Putamen (tissue), 1 donor: ENCODE measurements at places on chromosomes 4 and X.

DNA sequence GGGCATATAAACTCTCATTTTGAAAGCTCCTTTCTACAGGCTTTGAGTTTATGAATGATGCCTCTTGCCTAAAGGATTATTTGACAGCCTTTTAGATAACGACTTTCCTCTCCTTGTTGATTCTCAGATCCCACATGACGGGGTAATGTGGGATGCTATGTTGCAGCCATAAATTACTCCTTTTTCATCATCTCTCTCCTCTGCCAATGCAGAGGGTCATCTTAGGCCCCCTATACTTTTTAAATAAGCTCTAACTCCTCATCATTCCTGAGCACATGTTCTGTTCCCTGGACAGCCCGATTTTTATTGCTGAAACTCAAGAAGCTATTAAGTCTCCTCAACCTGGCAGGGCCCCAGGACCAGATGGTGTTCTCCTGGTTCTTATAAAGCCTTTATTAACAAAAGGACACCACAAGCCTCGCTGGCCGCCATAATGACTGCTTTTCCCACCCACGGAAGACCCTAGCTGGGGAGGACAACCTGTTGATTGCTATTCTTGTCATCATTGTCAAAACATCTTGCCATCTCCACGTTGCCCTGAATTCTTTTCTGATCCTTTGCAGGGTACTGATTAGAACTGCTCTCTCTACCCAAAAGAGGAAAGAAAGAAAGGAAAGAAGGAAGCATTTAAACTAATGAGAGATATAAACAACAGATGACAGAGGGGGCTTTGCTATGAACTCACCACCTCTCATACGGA is 150.7 kb downstream of the DHX15 start:
- no peak for DNase-seq

- no peak for DNase-seq
Measured at GRCh38 chrX:150543230-150544155, 24.9 kb upstream of the MTM1 start.

DNA sequence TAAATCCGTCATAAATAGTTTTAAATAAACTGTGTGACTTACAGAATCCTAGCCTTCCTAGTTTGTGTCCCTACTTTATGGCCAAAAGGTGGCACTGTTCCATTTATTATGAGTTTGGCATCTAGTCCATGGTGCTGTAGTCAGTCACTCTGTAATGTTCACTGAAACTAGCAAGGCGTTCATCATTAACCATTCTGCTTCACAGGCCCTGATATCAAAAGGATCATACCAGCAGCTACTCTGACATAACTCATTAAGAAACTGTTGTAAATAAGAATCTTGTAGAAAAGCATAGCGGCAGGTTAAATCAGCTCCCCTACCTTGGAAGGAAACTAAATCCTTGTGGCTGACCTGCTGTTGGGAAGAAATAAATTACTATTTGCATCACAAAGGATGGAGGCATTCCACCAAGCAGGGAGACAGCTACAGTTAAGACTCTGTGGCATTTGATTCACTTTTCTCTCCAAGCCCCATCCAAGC is 919.6 kb upstream of the DIAPH2 start:
- peak; percentile 10 for DNase-seq

DNA sequence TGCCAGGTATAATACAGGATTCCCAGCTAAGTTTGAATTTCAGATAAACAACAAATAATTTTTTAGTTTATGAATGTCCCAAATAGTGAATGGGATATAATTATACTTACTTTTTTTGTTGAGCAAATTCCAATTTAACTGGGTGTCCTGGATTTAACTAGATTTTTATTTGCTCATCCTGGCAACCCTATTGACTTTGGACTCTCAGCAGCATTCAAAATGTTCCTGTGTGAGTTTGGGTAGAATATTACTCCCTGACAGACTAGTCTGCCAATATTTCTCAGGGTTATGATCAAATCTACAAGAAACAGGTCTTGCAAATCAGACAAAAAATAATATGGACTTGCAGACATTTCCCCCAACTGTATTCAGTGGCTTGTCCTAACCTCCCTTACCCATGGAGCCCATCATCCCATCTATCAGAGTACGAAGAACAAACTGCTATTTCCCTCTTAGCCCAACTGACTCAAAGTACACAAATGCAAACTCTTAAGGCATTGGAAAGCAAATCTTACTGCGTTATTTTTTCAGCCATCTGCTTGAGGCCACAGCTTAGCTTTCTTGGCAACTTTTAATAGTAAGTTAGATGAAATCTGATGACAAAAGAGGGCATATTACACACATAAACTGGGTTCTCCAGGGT is 20.7 kb downstream of the SETD7 start:
- no peak for DNase-seq

DNA sequence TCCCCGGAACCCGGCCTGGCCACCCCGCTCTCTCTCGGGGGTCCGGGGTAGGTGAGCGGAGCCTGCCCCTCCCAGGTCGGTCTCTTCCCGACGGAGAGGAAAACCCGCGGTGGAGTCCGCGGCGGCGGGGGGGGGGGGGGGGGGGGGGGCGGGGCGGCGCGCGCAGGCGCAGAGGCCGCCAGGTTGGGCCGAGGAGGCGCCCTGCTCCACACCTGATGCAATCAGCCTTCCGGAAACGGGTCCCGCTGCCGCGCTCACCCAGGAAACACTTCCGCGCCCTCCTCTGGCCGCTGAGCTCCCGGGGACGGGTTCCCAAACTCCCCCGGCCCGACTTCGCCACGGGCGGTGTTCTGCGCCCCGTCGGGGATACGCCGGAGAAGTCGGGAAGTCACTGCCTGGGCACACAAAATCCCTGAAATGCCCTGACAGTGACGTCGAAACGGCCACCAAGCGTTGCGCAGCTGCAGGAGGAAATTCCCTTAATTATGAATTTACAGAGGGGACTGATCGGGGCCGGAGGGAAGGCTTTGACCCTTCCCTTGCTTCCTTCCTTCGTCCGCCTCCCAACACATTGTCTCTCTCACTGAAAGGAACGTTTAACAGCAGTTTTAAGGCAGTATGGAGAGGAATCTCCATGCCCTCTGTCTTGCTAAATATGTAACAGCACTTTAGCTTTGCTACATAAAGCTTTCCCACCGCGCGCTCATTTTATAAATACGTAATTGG is 2.1 kb upstream of the APBB2 start:
- peak; percentile 62 for DNase-seq

- DNase-seq = no peak
Measured at GRCh38 chr4:184148738-184149637, 68.7 kb downstream of the ENPP6 start.

DNA sequence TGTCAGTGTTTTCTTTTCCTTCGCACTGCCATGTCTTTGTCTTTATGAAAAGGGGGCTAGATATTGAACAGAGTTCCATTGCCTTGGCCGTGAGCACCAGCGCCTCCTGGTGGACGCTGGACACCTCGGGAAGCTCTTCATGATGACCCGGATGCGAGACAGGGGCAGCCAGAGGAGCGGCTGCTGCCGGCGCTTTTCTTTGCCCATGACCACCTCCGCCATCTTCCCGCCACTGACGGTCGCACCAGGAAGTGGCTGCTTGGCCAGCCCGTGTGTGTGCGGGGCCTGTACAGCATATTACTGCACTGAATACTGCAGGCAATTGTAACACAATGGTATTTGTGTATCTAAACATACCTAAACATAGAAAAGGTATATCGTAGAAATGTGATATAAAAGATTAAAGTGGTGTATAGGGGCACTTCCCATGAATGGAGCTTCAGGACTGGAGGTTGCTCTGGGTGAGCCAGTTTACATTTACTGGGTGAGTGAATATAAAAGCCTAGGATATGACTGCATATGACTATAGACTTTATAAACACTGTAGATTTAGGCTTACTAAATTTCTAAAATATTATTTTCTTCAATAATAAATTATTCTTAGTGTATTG is 15.8 kb upstream of the GRIA2 start:
- DNase-seq = no peak

- no peak for DNase-seq
Measured at GRCh38 chr4:148454835-148455234, 12.6 kb upstream of the NR3C2 start.

DNA sequence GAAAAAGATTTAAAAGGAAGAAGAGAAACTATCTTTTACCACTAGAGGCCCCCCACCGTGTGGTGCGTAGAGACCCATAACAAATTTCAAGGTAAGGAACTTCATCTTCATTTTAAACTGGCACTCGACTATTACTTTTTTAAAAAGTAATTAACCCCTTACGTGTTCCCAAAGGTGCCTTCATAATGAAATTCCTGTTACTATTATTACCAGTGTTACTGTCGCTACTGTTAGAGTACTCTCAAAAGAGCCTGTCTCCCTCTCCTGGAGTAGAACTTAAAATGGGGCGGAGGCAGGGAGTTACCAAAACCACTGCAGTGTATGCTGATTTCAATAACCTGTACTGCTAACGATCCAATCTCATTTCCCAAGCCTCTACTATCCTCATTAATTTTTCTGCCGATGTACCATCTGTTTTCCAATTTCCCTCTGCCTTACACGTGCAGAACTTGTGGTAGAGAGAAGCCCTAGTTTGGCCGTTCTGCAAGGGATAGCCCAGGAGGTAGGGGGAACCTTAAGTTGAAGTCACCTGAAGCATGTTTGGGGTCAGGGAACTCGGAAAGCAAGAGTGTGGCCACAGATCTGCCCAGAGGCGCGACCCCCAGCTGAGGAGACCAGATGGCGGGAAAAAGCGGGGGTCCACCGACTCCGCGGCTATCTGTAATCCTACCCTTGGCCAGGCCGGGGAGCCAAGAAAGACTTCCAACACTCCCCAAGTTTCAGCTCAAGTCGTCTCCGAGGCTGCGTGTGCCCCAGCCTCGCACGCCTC is 720 bp upstream of the STK26 start:
- no peak for DNase-seq

- no peak for DNase-seq
Measured at GRCh38 chrX:149531599-149531998, 9.2 kb upstream of the EOLA1 start.

GRCh38 chrX:142977128-142977914 is 48.4 kb upstream of the SPANXN4 start:
- no peak for DNase-seq

- no peak for DNase-seq
Measured at GRCh38 chr4:18803781-18804180, 782.2 kb upstream of the LCORL start.

- DNase-seq = no peak
Measured at GRCh38 chr4:54958236-54958635, 167.2 kb downstream of the KDR start.

DNA sequence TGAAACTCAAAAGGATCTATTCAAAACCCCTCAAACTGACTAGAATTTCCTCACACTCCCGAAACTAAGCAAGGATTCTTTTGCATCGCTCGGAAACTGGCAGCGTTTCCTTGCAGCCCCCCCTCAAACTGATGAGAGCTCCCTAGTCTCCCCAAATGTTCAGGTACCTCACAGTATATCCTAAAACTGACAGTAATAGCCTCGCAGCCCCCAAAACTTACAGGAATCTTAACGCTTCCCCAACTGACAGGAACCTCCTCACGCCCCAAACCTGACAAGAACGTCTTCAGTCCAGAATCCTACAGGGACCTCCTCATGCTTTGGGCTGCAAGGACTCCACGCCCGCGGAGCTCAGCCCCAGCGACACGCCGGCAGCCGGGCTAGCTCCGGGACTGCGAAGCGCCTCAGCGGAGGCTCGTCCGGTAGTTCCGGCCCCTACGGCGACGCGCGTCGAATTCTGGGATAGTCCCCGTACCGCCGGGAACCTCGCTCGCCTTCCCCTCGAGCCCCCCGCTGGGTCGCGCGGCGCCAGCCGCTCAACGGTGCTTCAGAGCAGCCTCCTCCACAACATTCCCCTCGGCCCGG is 640 bp downstream of the PHF8 start:
- DNase-seq = peak; percentile 28

GRCh38 chr4:127783955-127784770 is 2.0 kb downstream of the HSPA4L start:
- DNase-seq = no peak

GRCh38 chrX:22748093-22748999 is 251.4 kb upstream of the DDX53 start:
- no peak for DNase-seq

GRCh38 chr4:170202721-170203120 is 113.0 kb upstream of the AADAT start:
- no peak for DNase-seq

DNA sequence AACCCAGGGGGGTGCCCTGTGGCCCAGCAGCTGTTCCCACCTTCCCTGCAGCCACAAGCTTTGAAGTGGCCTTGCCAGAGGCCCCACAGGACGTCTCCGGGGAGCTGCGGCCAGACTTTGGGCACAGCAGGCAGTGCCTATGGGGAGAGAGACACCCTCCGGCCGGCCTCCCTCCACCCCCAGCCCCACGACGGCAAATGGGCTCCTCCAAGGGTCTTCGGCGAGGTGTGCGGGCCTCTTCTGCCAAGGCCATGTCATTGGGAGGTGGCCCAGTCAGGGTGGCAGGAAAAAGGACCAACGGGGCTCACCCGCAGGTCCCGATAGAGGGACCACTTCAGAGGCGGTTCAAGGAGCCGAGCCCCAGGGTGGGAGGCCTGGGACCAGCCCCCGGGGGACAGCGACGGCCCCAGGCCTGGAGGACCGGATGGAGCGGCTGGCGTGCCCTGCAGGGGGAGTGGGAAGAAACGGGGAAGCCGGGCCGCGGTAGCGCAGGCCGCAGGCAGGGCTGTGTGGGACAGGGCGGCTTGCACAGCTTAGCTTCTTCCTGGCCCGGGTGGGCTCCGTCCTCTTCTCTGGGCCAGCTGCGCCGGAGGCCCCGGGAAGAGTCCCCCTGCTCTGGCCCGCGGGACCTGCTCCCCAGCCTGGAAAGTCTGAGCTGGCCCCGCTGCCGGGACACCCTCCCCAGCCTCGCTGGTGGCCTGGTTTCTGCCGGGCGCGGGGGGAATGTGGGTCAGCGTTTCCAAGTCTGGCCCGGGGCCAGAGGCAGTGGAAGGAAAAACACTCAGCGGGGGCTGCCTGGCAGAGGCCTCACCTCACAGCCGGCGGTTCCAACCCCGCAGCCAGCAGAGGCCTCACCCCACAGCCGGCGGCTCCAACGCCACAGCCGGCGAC is 21.9 kb upstream of the SPON2 start:
- DNase-seq = peak; percentile 57

DNA sequence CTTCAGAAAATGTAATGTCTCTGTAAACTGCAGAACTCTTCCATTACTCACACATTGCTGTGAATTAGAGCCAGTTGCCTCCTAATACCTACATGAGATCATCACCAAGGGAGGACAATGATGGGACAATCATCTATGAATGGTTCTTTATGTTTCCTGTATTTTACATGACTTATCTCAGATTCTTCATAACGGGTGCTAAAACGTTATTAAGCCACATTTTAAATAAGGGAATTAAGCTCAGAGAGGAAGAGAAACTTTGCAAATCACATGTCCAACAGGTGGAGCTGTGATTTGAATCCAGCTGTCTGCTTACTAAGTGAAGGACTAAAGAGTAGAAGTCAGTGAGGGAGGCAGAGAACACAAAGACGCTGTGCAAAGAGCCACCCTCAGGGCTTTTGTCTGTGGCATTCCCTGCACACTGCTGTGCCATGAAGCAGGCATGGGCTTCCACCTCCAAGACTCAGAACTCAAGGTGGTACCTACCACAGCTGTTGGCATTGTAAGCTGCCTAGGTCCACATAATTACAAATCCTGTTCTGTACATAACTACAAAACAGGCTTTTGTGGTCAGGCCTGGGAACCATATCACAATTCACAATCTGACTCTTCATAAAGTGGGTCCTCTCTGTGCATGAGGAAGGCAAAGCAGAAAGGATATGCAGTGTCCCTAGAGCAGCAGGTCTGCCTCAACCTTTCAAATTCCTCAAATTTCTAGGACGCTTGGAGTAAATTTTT is 12.8 kb downstream of the TBC1D9 start:
- no peak for DNase-seq
